ENCODE measurements at places on chromosomes 12 and 14.

DNA sequence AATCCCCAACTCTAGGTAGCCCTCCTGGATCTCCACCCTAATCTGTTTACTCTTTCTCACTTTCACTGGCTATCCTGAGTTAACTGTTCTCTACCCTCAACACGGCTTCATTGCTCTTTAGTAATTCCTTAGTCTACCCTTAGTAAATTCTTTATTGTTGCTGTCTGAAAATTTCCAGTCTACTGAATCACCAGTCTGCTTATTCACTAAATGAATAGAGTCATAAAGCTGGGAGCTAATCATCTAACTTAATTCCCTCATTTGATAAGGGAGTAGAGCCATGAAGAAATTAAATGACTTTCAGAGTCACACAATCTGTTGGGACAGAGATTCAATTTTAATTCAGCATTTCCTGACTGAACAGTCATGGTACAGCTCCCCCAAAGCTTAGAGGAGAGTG is 36.5 kb downstream of the YEATS4 start:
- DNase-seq: no peak

DNA sequence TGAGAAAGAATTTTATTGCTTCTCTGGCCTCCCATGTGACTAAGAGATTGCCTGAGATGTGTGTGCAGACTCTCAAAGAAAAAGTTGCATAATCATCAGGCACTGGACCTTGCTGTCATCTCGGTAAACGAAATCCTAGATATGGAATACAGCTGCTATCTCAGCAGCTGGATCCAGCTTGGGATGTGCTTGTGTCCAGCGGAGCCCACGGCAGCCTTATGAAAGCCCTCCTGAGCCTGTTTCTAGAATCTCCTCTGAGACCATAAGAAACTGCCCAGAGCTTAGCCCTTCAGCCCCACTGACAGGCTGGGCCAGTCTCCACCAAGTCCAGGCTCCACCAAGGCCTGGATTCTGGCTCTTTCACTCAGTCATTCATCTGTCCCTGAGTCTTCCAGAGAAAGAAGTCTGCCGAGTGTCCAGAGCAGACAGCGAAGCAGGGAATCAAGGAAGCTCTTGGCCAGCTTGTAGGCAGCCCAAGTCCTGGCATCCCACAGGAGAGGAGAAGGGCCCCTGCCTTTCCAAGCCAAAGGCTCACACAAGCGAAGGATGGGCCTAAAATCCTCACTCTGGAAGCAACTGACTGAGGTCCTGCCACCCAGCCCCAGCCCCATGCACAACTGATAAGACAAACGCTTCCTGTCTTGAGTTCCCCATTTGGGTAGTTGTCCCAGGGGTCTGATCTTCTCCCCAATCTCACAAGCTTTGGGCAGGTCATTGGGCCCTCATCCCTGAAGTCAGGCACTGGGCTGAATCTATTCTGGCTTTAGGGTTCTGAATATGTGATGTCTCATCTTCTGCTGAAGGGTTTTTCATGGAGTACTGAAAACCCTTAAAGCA is 97.8 kb downstream of the SEC23A start:
- no peak for DNase-seq

DNA sequence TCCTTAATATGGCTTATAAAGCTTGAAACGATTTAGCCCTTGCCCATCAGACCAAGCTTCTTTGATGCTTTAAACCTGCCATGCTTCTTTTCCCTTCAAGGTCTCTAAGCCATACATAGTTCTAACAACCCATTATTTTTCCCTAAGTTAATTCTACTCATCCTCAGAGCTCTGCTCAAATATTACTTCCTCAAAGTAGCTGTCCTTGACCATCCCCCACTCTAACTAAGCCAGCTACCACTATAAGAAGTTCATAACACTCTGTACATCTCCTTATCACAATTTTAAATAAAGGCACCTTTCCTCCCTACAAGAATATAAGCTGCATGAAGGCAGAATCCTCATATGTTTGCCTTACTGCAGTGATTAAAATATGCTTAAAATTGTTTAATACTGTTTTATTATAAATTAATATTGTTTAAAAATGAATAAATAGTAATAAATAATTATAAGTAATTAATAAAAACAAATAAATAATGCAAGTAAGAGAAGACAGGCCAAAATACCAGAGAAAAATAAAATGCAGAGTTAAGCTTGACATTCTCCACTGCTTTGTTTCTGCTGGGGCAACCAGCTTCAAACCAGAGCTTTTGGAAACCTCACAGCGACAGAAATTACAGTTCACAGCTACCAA is 76.8 kb downstream of the NUMB start:
- no peak for DNase-seq

DNA sequence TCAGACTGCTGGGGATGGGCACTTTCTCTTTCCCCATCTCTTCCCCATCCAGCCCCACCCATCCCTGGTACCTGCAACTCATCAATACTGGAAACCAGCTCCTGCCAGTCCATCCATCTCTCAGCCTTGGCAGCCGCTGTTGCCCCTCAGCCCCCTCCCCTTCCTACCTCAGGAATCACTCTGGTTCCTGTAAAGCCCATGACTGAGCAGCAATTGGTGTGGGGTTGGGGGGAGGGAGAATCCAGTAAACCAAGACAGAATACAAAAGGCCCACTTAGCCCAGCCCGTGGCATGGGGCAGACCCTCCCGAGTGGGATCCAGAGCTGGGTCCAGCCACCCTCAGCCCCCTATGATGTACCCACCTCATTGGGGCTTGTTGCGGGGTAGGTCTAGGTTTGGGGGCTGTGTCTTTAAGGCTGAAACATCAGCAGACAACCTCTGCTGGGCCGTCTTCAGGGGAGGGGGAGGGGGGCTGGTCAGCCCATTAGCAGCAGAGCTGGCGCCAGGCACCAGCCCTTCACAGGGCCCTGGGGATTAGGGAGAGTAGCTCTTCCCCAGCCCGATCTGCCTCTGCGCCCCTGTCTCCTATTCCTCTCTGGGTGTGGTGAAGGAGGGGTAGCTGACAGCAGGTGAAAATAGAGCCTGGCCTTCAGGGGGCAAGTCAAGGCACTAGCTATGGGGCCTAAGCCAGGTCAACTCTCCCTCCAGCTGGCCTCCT is 702 bp upstream of the PRPH start:
- no peak for DNase-seq

GRCh38 chr14:54354096-54354495 is 42.7 kb upstream of the CDKN3 start:
- no peak for DNase-seq

DNA sequence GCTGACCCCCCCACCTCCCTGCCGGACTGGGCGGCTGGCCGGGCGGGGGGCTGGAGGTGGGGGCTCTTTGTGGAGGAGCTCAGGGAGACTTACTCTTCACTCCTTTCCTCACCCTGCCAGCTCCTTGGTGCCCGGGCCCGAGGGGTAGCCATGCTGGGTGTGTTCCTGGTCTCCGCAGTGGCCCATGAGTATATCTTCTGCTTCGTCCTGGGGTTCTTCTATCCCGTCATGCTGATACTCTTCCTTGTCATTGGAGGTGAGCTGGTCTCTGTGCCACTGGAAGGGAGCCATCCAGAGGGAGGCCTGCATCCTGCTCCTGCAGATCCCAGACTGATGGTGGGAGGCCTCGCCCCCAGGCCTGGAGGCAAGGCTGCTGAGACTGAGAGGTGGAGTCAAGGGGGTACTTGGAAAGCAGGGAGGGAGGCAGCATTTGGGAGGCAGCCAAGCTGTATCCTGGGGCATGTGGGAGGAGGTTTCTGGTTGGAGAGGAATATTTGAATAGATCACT is 19.7 kb downstream of the SOAT2 start:
- no peak for DNase-seq

GRCh38 chr14:99790201-99790977 is 2.8 kb upstream of the EML1 start:
- DNase-seq: no peak

GRCh38 chr12:86950043-86950442 is 693.9 kb upstream of the MGAT4C start:
- no peak for DNase-seq

- DNase-seq: no peak
Observed at GRCh38 chr14:44369401-44370123, 137.5 kb downstream of the FSCB start.

GRCh38 chr12:26872625-26873024 is 39.6 kb upstream of the ITPR2 start:
- no peak for DNase-seq

- no peak for DNase-seq
Observed at GRCh38 chr12:61687407-61687806, 572.8 kb upstream of the USP15 start.

- DNase-seq: no peak
Observed at GRCh38 chr14:76698631-76699030, 62.6 kb upstream of the VASH1 start.

DNA sequence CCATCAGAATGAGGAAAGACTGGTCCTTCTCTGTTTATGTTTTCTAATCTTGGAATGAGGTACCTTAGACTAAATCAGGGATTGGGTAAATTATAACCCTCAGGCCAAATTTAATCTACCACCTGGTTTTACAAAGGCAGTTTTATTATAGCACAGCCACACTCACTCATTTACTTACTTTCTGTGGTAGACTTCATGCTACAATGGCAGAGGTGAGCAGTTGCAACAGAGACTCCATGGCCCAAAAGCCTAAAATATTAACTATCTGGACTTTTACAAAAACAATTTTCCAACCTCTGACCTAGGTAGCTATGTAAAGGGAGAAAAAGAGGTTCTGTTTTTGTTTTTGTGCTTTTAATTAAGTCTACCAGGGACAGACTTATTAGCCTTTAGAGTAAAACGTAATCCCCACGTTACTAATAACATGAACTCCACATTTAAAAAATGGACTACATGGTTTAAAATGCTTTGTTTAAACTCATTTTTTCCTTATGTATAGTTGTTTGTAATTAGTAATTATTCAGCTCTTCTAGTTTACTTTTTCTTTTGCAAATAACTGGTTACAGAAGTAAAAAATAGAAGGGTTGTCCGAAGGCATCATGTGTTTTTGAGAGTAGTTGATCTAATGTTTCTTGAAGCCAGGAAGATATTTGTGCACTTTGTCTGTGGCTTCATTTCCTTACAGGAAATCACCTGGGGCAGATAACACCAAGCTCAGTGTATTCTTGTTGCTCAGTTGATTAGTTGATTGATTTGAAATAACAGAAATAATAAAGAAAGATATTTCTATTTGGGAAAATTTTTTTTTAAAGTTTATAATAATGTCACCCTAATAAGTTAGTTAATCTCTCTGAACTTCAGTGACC is 57.6 kb upstream of the ATP2B1 start:
- no peak for DNase-seq

- DNase-seq: no peak
Observed at GRCh38 chr12:120710805-120711296, 593 bp downstream of the UNC119B start.

DNA sequence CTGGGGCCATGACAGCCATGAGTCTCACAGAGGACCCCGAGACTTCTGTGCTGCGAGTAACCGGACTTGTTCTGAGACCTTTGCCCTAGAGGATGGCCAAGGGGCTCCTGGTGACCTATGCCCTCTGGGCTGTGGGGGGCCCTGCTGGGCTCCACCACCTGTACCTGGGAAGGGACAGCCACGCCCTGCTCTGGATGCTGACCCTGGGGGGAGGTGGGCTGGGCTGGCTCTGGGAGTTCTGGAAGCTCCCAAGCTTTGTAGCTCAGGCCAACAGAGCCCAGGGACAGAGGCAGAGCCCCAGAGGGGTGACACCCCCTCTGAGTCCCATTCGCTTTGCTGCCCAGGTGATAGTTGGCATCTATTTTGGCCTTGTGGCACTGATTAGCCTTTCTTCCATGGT is 2.1 kb downstream of the DNAJC22 start:
- no peak for DNase-seq

DNA sequence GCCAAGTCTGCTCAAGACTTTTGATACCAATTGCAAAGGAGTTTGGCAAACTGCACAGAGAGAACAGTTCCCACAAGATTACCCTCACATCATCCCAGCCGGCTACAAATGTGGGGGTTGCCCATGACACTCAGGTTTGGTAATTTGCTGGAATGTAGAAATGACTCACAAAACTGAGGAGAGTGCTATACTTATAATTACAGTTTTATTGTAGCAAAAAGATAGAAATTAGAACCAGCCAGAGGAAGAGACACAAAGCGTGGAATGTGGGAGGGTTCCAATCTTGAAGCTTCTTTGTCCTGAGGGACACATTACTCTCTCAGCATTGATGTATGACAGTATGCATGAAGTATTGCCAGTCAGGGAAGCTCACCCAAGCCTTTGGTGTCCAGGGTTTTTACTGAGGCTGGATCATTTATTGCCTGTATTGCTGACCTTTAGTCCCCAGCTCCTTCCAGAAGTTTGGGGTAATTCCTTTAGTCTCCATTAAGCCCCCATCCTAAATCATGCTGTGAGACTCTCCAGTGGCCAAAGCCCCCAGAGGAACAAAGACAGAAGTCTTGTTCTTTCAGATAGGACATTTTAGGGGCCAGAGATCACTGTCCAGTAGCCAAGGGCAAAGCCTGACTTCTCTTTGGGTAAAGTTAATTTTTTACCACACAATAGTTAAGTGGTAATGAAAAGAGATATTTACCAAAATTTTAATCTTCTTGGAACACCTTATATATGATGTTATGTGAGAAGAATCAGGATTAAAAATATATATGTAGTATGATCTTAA is 9.9 kb downstream of the TBK1 start:
- no peak for DNase-seq

DNA sequence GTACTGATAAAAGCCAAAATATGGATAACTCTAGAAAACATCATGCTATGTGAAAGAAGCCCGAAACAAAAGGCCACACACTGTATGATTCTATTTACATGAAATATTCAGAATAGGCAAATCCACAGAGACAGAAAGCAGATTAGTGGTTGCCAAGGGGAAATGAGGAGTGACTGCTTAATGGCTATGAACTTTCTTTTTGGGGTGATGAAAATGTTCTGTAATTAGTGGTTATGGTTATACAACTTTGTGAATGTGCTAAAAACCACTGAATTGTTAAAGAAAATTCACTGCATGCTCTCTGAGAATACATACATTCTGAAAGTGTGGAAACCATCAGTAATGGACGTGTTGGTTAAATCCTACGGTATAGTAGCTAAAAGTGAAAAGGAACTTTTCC is 39.9 kb upstream of the STON2 start:
- DNase-seq: no peak

DNA sequence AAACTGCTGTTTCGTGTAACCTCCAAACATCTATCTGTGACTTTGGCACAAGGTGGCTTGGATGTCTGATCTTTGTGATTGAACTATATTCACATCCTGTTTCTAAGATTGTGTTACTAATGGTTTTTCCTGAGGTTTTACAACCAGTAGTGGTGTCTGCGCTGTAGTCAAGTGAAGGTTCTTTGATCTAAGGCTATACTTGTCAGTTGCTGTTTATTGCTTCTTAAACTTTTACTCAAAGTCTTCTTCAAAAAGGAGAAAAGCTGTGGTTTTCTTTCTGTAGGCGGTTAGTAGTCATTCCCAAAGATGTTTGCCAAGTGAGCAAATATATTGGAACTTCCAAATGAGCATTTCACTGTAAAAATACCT is 12.3 kb upstream of the CALM1 start:
- no peak for DNase-seq

- DNase-seq: no peak
Observed at GRCh38 chr14:103198131-103199105, 75.2 kb downstream of the TNFAIP2 start.

All from activated T-cell treated with anti-CD3 and anti-CD28 coated beads for 48 hours (primary cell).